ENCODE measurements at places on chromosomes 5 and 9. TPM values are rescaled to one million over a fixed set of nuclear protein-coding genes. Genes with fewer than 3 reads are reported as not detected.

- DNase-seq = no peak
Measured at GRCh38 chr5:175520873-175521272, 42.5 kb downstream of the SFXN1 start.

GRCh38 chr9:107847978-107848964 is 358.7 kb upstream of the KLF4 start:
- DNase-seq = peak; percentile 70

DNA sequence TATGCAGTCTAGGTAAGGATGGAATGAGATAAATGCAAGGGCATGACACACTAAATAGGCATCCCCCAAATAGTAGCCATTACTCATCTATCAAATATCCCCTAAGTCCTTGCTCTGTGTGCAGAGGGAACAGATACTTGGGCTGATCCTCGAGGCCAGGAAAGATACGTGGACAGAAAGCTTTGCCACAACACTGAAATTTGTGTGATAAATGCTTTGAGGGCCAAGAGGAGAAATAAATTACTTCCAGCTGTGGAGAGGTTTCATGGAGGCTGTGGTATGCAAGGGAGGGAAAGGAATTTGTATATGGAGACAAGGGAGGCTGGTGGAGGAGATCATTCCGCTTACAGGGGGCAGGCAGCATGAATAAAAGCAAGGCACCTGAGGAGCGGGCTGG is 18.5 kb downstream of the ATOX1 start:
- DNase-seq = no peak

DNA sequence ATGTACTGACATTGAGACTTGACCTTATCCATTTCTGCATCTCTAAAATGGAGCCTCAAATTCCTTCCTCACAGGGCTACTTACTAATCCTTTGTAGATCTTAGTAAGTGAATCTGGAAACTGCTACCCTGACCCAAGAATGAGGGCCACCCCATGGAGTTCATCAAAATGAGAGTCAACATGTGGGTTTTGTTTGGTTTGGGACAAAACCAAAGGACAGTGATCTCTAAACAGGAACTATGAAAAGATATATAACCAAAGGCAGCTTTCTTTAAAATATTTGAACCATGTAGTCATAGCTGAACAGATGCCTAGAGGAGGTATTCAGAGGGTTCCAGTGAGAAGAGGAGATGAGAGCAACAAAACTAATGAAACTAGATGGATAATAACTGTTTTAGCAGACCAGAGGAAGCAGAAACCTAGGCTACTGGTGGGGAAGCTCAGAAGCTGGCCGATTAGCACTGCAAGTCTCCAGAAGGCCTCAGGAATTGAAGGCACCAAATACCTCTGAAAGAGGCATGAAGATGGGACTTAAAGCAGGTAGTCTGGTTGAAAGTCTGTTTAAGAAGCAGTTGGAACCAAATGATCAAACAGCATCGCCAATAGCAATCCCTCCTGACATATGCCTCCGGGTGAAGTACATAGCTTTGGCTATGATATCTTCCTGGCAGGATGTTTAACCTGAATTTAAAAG is 45.8 kb downstream of the THOC3 start:
- DNase-seq = no peak

- no peak for DNase-seq
Measured at GRCh38 chr9:136249877-136250559, 4.4 kb upstream of the QSOX2 start.

GRCh38 chr5:90399251-90399650 is 10.3 kb downstream of the CETN3 start:
- DNase-seq = no peak

GRCh38 chr9:34151398-34151797 is 24.9 kb upstream of the DCAF12 start:
- no peak for DNase-seq

DNA sequence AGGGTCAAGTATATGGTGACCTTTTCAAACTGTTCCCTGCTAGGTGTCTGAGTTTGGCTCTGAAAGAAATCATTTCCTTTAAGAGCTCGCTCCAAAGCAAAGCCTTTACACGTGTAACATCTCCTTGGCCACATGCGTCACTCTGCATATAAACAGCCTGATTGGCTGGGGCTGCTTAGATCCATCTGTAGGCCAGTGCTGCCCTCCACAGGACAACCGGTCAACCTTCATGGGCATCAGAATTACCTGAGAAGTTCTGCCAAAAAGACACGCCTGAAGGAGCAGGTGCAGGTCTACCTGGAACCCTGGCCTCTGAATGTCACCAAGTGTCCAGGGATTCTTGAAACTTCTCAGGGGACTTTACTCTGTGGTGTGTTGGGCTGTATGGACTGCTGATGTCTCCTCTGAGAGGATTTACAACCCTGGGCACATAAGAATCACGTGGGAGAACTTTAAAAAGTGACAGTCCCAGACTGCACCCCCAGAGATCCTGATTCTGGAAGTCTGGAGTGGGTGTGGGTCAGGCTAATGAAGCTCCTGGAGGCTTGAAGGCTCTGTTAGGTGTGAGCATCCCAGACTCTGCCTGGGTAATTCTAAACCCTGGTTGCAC is 497.6 kb downstream of the GADD45G start:
- peak; percentile 88 for DNase-seq

GRCh38 chr5:112125903-112126302 is 293.2 kb downstream of the EPB41L4A start:
- no peak for DNase-seq

GRCh38 chr5:89981021-89981420 is 428.5 kb downstream of the CETN3 start:
- no peak for DNase-seq

CDH6 gene
- 16.1 TPM for total RNA-seq

PCDHB13 gene
- 1.7 TPM for total RNA-seq

NR2F1 gene
- total RNA-seq = 32.7 TPM

PPIP5K2 gene
- total RNA-seq = 65.2 TPM

HTR4 gene
- total RNA-seq = 1.7 TPM

NRG2 gene
- not detected for total RNA-seq
